Vagina (tissue), 2 donors: ENCODE measurements at places on chromosomes 6 and 20.

DNA sequence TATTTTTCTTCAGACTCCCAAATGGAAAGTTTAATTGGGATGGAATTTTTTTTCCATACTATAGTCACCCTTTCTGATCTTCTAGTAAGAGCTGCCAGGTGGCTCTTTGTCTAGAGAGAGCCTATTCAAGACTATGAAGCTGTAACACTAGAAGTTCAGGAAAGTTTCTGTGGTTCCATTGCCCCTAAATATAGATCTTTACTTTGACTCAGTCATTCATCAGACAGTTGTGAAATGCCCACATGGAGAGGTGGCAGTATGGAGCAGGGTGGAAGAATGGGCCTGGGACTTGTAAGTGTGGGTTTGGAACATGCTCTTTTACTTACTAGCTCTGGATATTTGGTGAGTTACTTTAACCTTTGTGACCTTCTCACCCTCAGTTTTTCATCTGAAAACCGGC lies 87.8 kb downstream of the CTNNBL1 start:
- DNase-seq: no peak

DNA sequence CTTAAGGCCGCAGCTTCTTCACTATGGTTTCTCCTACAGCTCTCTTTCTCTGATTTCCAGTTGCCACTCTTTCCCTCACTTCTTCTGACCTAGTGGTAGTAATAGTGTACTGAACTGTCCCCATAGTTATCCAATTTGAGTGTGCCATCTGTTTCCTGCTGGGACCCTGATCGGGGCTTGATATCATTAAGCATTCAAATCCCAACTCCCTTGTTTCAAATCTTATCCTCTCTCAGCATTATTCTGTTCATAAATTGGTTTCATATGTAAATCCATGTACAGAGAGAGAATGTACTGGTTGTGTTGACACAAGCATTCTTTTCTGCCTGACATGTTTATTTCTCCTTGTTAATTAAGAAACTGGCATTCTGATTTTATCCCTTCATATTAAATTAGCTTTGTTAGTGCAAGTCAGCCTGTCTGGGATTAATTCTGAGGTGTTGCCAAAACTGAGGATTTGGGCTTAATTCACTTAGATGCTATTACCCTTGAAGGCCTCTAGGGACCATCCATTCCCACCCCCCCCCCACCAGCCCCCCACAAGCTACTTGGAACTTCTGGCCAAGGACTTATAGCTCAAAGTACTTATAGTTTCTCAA lies 84.6 kb upstream of the PROKR2 start:
- no peak for DNase-seq

- DNase-seq: no peak
Measured at GRCh38 chr20:49620364-49621240, 52.7 kb upstream of the PTGIS start.

DNA sequence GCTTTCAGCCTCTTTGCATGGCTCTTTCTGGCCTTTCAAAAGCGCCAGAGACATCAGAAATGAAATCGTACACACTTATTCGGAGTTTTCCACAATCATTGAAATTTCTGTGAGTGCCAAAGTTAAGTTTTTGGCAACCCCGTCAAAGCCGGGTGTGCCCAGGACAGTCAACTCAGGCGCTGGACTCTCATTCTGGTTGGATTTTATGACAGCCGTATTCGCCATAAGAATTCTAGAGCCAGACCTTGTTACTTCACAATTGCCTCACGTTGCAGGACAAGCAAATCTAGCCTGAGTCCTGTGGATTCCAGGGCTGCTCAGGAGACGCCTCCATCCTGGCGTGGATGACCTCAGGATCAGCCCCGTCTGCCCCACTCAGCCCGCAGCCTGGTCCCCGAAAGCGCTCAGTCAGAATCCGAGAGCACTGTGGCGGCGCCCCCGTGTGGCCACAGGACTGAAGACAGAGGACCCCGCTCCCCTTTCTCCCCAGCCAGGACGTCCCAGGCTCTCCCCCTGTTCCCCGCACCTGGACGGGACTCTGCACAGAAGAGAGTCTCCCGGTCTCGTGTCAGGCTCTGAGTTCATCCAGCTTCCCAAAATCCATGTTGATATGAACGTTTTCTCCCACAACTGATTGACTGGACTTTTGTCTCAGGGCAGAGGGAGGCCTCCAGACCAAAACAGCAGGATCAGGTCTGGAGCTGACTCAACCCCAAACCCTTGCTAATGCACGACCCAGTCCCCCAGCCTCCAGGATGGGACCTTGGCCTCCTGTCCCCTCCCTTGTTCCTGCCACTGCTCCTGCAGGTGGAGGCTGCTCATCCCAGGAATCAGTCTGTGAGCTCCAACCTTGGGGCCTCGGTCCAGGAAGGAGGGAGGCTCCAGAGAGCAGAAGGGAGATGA lies 38.2 kb downstream of the MICA start:
- peak; percentile 87 for DNase-seq

DNA sequence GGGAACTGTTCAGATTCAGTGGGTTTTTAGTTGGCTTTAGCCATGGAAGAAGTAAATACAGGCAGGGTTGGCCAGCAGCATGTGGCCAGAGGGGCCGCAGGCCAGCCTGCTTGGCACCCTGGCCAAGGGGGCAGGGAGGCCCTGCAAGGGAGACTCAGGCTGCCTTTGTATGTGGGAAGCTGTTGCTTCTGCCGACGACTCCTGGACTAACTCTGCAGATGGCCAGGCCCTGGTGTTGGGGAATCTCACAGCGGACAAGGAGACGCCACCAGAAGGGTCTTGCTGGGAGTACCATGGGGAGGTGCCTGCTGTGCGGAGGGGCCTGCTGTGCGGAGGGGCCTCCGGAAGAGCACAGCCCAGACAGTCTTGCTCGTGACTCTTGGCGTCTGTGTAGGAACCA lies 25.2 kb downstream of the PYGB start:
- DNase-seq: no peak

GRCh38 chr6:140500849-140501248 lies 1126.4 kb upstream of the CITED2 start:
- DNase-seq: no peak

- DNase-seq: no peak
Measured at GRCh38 chr6:121505284-121505683, 69.8 kb downstream of the GJA1 start.

DNA sequence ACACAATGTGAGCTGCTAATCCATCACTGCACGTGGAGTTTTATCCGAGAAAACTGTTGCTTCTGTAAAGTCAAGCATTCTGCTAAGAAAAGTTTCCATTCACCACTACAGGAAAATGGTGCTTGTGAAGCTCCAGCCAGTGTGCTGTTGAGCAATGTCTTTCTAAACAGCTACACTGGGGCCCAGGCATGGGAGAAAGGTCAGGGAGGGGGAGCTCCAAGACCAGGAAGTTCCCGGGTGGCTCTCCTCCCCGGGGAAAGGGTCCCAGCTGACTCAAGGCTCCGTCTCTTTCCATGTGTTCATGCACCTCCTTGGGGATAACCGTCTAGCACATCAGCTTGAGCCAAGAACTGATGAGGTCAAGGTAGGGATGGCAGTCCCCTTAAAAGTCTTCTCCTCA lies 20.5 kb downstream of the RPP40 start:
- no peak for DNase-seq

- DNase-seq: no peak
Measured at GRCh38 chr20:61529354-61529753, 277.3 kb downstream of the CDH4 start.

- DNase-seq: no peak
Measured at GRCh38 chr6:10151144-10151915, 263.5 kb downstream of the TFAP2A start.

- DNase-seq: no peak
Measured at GRCh38 chr6:837380-837779, 144.4 kb upstream of the EXOC2 start.

- no peak for DNase-seq
Measured at GRCh38 chr6:4804095-4804494, 27.9 kb downstream of the CDYL start.

DNA sequence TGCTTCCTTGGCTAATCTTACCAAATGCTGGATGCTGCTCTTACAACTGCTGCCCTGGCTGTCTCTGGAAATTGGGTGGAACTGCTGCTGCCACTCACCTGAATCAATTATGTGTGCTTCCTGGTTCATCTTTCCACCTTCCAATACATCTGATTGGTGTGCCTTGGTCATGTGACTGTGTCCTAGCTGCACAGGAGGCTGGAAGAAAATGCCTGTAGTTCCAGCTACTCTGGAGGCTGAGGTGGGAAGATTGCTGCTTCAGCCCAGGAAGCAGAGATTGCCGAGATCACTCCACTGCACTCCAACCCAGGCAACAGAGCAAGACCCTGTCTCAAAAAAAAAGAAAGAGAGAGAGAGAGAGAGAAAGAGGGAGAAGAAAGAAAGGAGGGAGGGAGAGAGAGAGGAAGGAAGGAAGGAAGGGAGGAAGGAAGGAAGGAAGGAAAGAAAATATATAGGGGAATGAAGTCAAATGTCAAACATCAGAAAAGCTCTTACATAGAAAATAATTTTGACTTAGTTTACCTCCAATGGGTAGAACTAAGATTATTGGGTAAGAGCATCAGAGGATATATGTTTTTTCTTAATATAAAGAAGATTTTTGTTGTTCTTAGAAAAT lies 14.1 kb upstream of the PPARD start:
- DNase-seq: no peak

DNA sequence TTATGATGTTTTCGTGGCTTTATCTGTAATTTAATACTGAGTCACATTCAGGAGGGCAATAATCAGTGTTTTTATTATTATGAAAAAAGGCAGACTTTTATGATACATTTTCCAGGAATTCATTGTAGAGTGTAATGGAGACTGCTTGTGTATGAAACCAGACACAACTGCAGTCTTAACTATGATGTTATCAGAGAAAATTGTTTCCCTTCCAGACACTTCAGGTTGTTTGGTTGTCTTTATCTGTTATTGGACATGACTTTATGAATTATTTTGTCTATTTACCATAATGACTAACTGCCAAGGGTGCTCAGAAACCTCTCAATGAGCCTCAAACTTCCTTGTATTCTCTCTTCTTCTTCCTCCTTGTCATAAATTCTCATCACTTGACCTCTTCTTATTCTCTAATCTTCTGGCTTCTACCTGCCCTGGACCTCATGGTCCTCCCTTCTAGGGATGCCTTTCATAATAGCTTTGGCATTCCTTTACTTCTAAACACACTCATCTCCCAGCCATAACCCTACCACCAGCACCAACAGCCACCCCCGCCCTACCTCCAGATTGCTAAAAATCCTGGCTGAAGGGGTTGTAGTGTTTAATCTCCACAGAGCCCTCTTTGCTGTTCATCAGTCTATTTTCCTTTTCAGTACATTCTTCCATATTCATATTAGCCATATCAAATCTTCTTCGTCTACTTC lies 492.5 kb downstream of the CDKAL1 start:
- DNase-seq: no peak

DNA sequence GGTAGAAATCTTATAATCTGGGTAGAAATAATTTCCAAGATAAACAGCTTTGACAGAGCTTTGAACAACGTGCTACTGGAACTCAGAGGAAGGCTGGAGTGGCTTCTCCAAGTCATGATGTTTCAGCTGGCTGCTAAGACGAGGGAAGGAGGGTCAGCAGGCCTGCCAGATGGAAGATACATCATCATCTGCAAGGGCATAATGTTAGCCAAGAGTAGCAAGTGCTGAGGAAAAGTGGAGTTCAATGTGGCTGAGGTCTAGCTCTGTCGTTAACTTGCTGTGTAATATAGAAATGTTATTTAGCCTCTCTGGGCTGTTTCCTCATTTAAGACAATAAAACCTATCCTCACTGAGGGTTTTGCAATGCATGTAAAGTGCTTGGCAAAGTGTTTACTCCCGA lies 35.1 kb downstream of the RGS17 start:
- DNase-seq: no peak

- DNase-seq: no peak
Measured at GRCh38 chr6:138797806-138798446, 2.0 kb downstream of the ECT2L start.

- DNase-seq: no peak
Measured at GRCh38 chr6:2733324-2733723, 17.4 kb downstream of the MYLK4 start.

DNA sequence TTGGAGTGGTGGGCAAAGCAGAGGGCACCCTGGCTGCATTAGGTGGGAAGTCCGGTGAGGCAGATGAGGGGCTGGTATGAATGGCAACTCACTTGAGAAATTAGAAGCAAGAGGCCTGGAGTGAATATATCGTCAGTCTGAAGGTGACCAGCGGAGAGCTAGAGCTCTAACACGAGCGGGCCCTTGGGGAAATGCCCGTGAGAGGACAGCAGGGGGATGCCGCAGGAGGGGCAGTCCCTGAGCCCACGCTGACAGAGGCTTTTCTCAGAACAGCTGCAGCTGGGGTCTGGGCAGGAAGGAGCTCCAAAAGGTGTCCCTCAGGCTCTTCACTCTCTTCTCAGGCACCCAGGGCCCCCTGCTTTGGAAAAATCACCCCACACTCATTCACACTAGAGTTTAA lies 32.0 kb upstream of the CD93 start:
- DNase-seq: no peak
